ENCODE measurements at places on chromosomes 12 and 14.

DNA sequence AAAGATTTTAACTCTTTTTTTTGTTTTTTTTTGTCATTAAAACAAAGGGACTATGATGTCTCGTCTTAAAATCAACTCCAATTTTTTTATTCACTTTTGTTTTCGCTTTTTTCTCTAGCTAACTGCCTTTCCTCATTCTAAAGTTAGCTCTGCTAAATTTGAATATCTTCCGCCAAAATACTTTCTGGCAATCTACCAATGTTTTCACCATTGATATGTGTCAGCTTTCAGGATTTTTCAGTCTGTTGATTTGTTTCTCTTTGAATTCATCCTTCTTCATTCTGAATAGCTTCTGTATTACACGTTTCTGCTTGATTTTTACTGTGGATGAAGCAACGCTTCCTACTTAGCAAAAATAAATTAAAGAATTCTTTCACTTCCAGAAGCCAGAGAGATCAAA, 38.7 kb upstream of the NOVA1 start:
- no peak for DNase-seq

- no peak for DNase-seq
Observed at GRCh38 chr14:68724914-68725313, 68.0 kb downstream of the ZFP36L1 start.

DNA sequence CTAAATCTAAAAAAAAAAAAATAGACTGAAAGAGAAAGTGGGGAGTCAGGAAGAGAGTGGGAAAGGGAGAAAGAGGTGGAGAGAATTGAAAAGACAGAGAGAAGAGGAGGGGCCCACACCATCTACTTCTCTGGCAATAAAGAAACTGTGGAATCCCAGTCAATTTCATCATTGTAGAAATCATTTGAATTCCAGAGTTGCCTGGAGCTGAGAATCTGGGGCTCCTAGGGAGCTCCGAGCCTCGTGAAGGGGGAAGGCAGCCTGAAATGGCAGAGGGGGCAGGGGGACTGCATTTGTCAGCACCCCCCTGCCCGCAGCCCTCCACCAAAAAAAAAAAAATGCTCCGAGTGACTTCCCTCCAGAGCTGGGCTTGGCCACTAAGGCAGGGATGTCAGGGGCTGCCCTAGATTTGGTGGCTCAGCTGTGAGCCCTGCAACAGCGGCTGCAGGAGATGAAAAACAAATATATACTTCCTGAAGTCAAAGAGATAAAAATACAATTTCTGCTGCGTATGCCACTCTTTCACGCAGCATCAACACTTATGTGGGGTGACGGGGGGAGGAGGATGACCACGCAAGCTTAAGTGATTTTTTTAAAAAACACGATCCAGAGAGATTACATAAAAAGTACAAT, 80.5 kb downstream of the BCL11B start:
- no peak for DNase-seq

DNA sequence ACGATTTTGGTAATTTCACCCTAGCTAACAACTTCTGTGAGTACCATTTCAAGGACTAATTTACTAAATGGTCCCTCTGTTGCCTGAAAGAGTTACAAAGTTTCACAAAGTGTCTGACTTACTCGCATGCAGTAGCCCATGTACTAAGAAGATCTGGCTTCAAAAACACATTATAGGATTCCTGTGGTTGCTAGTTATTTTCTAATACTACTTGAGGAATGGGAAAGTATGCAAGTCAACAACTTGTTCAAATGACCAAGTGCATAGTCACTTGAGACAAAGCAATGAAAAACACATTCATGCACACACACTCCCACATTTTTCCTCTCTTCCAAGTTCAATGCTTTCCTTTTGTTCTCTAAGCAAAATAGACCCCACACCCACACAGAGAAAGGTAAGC, 219.7 kb upstream of the TMPO start:
- DNase-seq = no peak

DNA sequence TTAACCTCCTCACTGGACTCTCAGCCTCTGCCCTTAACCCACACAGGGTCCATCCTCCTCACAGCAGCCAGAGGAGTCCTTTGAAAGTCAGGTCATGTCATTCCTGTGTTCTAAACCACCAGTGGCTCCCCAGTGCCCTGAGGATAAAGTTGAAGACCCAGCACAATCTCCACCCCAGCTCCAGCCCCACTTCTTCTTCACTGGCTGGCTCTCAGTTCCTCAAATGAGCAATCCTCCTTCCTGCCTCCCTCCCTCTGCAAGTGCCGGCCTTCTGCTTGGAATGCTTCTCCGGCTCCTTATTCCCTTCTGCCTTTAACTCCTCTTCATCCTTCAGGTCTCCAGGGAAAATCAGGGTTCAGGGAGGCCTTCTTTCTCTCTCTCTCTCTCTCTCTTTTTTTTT, 32.0 kb upstream of the SPPL3 start:
- no peak for DNase-seq

DNA sequence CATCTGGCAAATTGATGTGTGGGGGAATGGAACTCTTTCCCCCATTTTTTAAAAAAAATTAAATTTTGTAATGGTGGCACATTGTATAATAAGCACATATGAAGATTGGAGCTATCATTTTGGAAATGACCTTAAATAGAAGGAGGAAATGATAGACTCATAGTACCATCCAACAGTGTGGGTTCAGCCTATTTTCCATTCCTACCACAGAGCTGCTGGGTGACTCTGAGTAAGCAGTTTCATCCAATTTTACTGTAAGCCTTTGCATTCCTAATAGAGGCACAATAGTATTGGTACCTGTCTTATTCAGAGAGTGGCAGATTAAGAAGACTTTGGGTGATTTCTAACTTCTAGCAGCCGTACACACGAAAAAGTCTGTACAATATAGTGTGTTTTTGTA, 304.5 kb downstream of the RAD51B start:
- no peak for DNase-seq
